Psoas muscle (tissue), 8 donors: ENCODE measurements at places on chromosomes 4 and X. TPM values are rescaled to one million over a fixed set of nuclear protein-coding genes. Genes with fewer than 3 reads are reported as not detected.

SLIT2 gene
- 7.3 TPM for total RNA-seq

TCEAL1 gene
- 25.9 TPM for total RNA-seq

LRCH2 gene
- total RNA-seq = 0.38 TPM

GK2 gene
- not detected for total RNA-seq

ARHGAP36 gene
- total RNA-seq = 0.93 TPM

EXOC1L gene
- not detected for total RNA-seq

MBNL3 gene
- total RNA-seq = 2.4 TPM

ARHGEF38 gene
- not detected for total RNA-seq

LDB2 gene
- total RNA-seq = 18.9 TPM

CT47B1 gene
- total RNA-seq = not detected

KLB gene
- not detected for total RNA-seq

GRCh38 chr4:54971474-54971950 lies 153.9 kb downstream of the KDR start:
- H3K4me1 ChIP-seq = no peaks in the 10 kb centered on the region
- no peaks in the 10 kb centered on the region for H3K36me3 ChIP-seq
- DNase-seq = no peak
- H3K27me3 ChIP-seq = peaks cover 1% of the 10 kb centered on the region
- no peak overlapping the region for H3K27ac ChIP-seq
- H3K4me3 ChIP-seq = no peak overlapping the region

DNA sequence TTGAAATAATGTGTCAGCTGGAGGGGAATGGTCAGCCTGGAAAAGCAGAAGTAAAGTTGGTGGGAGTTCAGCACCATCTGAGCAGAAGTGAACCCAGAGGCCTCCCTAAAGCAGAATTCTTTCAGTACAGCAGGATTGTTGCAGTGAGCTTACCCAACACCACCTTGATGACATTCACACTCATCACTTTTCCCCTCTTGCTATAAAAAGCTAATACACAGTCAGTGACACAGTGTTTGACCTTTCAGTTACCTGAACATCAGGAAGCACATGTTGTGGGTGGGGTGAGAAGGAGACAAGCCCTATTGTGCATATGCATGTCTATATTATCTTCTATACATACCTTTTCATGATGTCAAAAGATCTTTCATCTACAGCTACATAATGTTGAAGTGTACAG lies 624.7 kb upstream of the ZFP42 start:
- no peak for DNase-seq
- no peaks in the 10 kb centered on the region for H3K36me3 ChIP-seq
- no peaks in the 10 kb centered on the region for H3K27me3 ChIP-seq
- no peak overlapping the region for H3K4me3 ChIP-seq

DNA sequence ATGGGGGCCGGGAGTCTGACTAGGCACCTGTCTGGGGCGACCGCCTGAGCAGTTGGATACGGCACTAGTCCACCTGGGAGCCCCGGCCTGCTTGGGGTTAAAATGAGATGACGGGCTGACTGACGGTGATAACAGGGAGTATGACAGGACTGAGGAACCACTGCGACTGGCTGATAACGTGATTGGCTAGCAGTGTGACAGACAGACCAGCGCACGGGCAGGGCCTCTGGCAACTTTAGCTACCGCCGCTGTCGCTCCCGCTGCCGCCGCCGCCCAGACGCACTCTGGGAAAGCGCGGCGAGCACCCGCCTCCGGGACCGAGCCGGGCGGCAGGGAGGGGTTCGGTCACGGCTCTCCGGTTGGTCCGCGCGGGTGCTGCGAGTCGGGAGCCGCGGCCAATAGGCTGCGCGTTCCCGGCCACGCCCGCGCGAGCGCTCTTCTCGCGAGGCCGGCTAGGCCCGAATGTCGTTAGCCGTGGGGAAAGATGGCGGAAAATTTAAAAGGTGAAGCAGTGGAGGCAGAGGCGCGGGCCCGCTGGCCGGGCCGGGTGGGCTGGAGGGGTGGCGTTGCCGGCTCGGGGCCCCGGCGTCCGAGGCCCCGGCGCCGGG lies at the start of gene SUV39H1:
Gene SUV39H1, plus strand, starts transcription at position 434 of the 608 bp plus-strand sequence. Its CDS starts 51 bp downstream, at position 485.
- peak within 1 kb of the TSS; percentile 68 for H3K4me3 ChIP-seq
- peak within 1 kb of the TSS; percentile 87 for H3K27ac ChIP-seq
- DNase-seq = peak; percentile 91
- peaks cover 15% of the 10 kb centered on the region for H3K36me3 ChIP-seq
- no peaks in the 10 kb centered on the region for H3K27me3 ChIP-seq

DNA sequence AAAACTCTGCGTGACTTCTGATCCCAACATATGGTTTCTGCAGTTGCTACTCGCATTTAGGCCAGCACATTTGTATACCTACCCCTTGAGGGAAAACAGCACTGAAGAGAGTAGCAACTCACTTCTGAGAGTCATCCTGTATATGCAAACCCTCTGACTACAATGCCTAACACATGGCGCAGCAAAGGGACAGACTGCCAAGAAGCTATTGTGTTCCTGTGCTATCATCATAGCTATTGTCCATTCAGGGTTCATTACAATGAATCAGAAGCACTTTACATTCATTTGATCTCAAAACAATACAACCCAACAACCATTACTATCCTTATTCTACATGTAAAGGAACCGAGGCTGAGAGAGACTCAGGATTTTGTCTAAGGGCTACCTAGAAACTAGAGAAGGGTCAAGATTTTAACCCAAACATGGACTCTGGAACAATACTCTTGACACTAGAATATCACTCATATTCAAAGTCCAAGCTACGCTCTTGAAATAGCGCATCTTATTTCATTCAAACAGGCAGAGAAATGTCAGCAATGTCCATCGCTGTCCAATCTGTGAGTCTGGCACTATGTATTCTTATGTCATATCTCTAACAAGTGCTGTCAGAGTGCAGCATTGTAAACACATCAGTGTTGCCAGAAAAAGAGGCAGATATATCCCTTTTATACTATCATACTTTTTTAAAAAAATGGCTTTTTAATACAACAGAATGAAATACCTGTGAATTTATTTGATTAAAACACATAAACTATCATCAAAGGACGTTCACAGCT lies 173.6 kb downstream of the CORIN start:
- no peaks in the 10 kb centered on the region for H3K4me1 ChIP-seq
- H3K27me3 ChIP-seq = peaks cover 7% of the 10 kb centered on the region
- H3K36me3 ChIP-seq = no peaks in the 10 kb centered on the region
- no peak overlapping the region for H3K27ac ChIP-seq

DNA sequence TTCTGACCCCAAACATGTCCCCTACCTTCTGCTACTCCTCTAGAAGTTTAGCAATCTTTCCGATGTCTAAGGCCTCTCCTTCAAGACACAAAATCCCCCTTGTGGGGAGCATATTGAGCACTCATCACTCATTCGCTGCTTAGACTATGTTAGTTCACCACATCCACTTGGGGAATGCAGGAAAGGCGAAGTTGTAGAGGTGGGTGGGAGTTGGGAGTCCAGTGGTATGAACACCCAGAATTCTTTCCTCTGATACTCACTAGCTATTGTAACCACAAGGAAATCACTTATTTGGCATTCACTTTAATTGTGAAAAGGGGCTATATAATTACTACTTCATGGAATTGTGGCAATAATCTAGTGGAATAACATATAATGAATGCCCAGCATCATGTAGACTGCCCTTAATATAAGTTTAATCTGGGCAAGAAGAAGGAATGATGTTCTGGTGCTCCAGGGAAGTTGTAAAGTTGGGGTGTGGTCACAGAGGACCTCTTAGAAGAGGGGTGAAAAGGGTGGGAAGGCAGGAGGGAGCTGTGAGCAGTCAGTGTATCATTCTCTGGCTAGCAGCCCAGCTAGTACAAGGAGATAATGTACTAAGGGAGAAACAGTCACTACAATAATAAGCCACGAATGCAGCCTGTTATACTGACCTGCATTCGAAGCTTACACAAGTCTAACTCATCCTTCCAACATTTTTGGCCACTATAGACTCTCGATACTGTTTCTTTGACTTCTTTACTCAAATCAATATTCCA lies 468.2 kb upstream of the DIPK2B start:
- no peaks in the 10 kb centered on the region for H3K36me3 ChIP-seq
- no peak overlapping the region for H3K27ac ChIP-seq
- H3K4me1 ChIP-seq = no peaks in the 10 kb centered on the region
- no peak overlapping the region for H3K4me3 ChIP-seq
- H3K27me3 ChIP-seq = peaks cover 17% of the 10 kb centered on the region

- DNase-seq = no peak
- no peaks in the 10 kb centered on the region for H3K36me3 ChIP-seq
- H3K27me3 ChIP-seq = no peaks in the 10 kb centered on the region
- no peak overlapping the region for H3K4me3 ChIP-seq
- H3K27ac ChIP-seq = peak overlapping the region; percentile 19
- peaks cover 29% of the 10 kb centered on the region for H3K4me1 ChIP-seq
These were observed 15.4 kb downstream of the SETD7 start for GRCh38 chr4:139540632-139541031.

DNA sequence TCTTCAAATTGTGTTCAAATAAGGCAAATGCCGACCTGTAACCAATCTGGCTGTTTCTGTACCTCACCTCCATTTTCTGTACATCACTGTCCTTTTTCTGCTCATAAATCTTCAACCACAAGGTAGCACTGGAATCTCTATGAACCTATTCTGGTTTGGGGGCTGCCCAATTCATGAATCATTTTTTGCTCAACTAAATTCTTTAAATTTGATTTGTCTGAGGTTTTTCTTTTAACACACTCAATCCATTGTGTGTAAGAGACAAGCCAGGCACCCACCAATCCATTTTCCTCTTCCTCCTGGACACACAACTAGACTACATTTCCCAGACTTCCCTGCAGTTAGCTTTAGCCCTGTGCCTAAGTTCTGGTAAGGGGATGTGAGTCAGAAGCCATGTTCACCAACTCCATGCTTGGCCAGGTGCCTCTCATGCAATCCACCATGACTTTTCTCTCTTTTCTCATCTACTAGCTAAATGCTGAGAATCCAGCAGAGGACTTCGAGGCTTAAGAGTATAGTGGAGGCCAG lies 193.2 kb upstream of the KLF3 start:
- H3K27me3 ChIP-seq = no peaks in the 10 kb centered on the region
- H3K36me3 ChIP-seq = no peaks in the 10 kb centered on the region
- no peak for DNase-seq
- H3K4me3 ChIP-seq = no peak overlapping the region
- no peaks in the 10 kb centered on the region for H3K4me1 ChIP-seq

- no peaks in the 10 kb centered on the region for H3K4me1 ChIP-seq
- H3K27me3 ChIP-seq = no peaks in the 10 kb centered on the region
- no peak overlapping the region for H3K4me3 ChIP-seq
- no peak for DNase-seq
These were observed 114.3 kb downstream of the GABRB1 start for GRCh38 chr4:47145630-47146029.

- no peak overlapping the region for H3K27ac ChIP-seq
- no peak for DNase-seq
- H3K36me3 ChIP-seq = no peaks in the 10 kb centered on the region
- H3K27me3 ChIP-seq = no peaks in the 10 kb centered on the region
- no peak overlapping the region for H3K4me3 ChIP-seq
- no peaks in the 10 kb centered on the region for H3K4me1 ChIP-seq
These were observed 441.1 kb downstream of the KCNIP4 start for GRCh38 chr4:21507439-21507838.

DNA sequence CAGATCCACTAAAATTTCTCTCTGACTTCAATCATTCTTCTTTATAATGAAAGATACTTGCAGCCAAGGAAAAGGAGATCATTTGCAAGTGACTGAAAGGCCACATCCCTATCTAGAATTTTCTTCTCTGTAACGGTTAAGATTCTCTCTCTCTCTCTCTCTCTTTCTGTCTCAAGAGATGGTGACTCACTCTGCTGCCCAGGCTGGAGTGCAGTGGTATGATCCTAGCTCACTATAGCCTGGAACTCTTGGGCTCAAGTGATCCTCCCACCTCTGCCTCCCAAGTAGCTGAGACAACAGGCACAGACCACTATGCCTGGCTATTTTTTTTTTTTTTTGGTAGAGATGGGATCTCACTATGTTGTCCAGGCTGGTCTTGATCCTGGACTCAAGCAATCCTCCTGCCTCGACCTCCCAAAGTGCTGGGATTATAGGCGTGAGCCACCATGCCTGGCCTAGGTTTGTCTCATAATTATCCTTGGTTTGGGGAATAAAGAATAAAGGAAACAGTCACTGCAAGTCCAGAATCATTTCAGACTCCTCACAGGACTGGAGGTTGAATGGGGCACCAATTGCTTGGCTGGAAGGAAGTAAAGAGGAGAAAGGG lies 33.3 kb upstream of the GALNT7 start:
- no peak overlapping the region for H3K27ac ChIP-seq
- no peak overlapping the region for H3K4me3 ChIP-seq
- no peaks in the 10 kb centered on the region for H3K36me3 ChIP-seq
- no peak for DNase-seq

DNA sequence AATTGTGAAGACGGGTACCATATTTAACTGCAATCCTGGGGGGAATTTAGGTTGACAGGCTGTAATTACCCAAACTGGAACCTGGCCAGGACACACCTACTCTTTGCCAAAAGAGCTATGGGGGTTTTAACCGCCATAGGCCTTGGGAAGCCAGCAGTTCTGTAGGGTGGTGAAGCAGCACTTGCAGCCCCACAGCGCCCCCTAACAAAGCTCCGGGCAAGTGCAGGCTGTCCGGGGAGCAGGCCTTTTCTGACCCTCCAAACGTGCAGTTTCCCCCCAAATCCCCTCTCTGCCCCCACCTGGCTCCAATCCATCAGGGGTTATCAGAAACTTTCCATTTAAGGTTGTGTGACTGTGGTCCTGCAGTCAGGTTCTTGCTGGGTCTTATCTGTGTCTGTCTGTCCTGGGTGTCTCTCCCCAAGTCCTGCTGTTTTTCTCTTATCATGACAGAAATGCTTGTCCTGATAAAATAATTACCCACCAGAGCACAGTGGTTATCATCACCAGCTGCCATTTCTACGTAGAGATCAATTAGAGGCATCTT lies 350.9 kb downstream of the MID1IP1 start:
- peaks cover 17% of the 10 kb centered on the region for H3K27me3 ChIP-seq
- H3K4me1 ChIP-seq = no peaks in the 10 kb centered on the region
- DNase-seq = peak; percentile 60
- no peak overlapping the region for H3K4me3 ChIP-seq
- no peaks in the 10 kb centered on the region for H3K36me3 ChIP-seq
